ENCODE measurements at places on chromosomes 13 and 19. TPM values are rescaled to one million over a fixed set of nuclear protein-coding genes. Genes with fewer than 3 reads are reported as not detected.
A peak's percentile ranks its signal among the peaks of the same experiment; 100 is the strongest.

- DNase-seq: no peak
These were observed 36.3 kb downstream of the AP1M1 start for GRCh38 chr19:16233836-16234551.

Gene LTBP4
- total RNA-seq: 65.0 TPM

Gene PRSS57
- total RNA-seq: not detected

Gene MIPEP
- total RNA-seq: 24.8 TPM

DNA sequence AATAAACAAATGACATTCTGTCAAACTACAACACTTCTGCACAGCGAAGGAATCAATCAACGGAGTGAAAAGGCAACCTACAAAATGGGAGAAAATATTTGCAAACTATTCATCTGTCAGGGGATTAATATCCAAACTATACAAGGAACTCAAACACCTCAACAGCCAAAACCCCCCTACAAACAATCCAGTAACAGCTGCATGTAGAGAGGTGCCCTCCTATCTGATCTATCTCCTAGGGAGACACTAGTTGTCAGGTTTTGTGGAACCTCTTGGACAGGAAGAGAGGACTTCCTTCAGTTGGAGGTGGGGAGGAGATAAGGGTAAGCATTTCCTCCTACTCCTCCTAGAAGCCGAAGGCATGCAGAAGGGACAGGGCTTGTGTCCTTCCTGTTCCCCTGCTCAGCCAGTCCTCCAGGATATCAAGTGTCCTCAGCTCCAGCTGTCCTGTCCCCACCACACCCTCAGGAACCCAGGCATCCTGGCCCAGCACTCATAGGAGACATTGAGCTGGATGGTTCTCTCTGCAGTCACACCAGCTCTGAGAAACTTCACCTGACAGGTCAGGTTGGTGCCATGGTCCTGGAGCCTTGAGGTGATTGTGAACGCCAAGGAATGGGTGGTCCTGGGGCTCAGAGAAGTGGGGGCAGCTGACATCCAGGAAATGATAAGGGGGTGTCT lies 9.8 kb upstream of the SIGLEC8 start:
- DNase-seq: no peak

- no peak for DNase-seq
These were observed 92.7 kb downstream of the FGF14 start for GRCh38 chr13:102309110-102309509.

- no peak for DNase-seq
These were observed 125.2 kb downstream of the LACC1 start for GRCh38 chr13:44004878-44005277.

DNA sequence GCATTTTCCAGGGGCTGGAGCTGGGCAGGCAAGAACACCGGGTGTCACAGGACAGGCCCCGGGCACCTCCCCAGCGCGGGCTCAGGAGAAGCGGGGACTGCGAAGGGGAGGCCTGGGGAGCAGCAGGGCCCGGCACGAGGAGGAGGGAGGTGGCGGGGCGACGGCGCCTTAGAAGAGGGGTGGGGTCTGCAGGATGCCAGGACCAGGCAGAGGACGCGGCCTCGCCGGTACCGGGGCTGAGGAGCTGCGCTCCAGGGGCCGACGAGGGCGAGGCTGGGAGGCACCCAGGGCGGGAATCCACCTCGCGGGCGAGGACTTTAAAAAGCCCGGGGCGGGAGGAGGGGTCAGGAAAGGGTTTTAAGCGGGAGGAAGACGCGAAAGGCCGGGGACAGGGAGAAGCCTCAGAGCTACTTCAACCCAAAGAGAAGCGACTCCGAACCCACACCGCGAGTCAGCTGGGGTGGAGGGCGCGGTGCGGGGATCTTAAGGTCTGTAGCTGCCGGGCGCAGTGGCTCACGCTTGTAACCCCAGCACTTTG lies 665 bp downstream of the ZNF347 start:
- peak; percentile 61 for DNase-seq

DNA sequence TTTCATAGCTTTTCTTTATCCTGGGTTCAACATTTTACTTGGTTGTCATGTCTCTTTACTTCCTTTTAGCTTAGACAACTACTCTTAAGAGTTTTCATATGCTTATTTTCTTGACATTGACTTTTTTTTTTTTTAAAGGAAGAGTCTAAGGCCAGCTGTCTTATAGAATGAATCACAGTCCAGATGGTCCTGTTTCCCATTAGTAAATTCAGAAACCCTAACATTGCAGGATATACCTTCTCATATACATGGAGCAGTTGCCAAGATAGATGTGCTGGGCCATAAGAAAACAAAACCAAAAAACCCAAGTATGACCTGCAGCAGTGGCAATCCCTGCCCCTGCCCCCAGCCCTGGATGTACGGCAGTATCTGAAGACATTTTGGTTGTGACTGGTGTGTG lies 72.8 kb downstream of the COG3 start:
- no peak for DNase-seq

DNA sequence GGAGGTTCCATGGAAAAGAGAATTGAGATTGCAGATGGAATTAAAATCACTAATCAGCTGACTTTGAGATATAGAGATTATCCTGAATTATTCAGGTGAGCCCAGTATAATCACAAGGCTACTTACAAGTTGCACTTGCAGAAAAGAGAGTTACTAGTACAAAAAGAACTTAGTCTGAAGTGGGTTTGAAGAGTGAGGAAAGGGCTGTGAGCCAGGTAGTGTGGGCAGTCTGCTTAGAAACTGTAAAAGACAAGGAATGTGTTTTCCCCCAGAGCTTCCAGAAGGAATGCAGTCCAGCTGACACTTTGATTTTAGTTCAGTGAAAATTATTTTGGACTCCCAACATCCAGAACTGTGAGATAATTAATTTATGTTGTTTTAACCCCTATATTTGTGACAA lies 285.4 kb upstream of the GPC6 start:
- DNase-seq: peak; percentile 4

Gene SAFB2
- 37.7 TPM for total RNA-seq

DNA sequence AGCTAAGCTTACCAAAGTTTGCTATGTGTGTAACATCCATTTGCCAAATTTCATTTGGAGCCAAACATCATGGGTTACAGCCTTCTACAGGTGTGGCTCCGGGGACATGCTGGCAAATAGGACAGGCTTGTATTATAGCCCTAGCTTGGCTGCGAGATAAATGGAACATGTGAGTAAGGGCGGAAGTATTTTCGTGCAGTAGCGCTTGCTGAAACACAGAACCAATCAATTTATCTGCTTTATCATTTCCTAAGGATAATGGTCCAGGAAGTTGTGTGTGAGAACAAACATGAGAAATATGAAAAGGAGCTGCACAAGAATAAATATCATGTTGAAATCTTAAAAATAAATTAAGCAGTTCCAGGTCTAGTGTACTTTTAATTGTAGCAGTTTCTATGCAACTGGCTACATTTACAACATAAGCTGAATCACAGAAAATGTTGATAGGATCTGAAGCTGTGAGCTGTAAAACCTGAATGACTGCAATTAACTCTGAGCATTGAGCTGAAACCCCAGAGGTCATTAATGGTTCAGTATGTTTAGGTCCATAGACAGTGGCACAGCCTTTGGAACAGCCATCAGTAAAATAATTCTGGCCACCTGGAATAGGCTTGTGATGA lies 22.2 kb upstream of the ZNF100 start:
- DNase-seq: no peak

Gene TYROBP
- total RNA-seq: not detected

Gene PEAK3
- total RNA-seq: not detected

- no peak for DNase-seq
These were observed 208.5 kb downstream of the ZNF536 start for GRCh38 chr19:30580673-30581072.

Gene MIA
- not detected for total RNA-seq

Data from GM23338 (cell line).